ENCODE measurements at places on chromosomes 13 and 19. TPM values are rescaled to one million over a fixed set of nuclear protein-coding genes. Genes with fewer than 3 reads are reported as not detected.

GRCh38 chr13:28273919-28274318 lies 135.6 kb downstream of the PAN3 start:
- H3K4me1 ChIP-seq = no peaks in the 10 kb centered on the region
- H3K4me3 ChIP-seq = no peak overlapping the region
- H3K27ac ChIP-seq = no peak overlapping the region
- DNase-seq = no peak
- H3K27me3 ChIP-seq = no peaks in the 10 kb centered on the region

POGLUT2 gene
- 31.3 TPM for total RNA-seq

LGALS14 gene
- total RNA-seq = not detected

DMKN gene
- total RNA-seq = not detected

CYP4F12 gene
- total RNA-seq = not detected

GRCh38 chr13:46149272-46150133 lies 32.5 kb downstream of the LCP1 start:
- no peaks in the 10 kb centered on the region for H3K4me1 ChIP-seq
- no peak overlapping the region for H3K4me3 ChIP-seq
- H3K27ac ChIP-seq = no peak overlapping the region
- no peaks in the 10 kb centered on the region for H3K36me3 ChIP-seq

DNA sequence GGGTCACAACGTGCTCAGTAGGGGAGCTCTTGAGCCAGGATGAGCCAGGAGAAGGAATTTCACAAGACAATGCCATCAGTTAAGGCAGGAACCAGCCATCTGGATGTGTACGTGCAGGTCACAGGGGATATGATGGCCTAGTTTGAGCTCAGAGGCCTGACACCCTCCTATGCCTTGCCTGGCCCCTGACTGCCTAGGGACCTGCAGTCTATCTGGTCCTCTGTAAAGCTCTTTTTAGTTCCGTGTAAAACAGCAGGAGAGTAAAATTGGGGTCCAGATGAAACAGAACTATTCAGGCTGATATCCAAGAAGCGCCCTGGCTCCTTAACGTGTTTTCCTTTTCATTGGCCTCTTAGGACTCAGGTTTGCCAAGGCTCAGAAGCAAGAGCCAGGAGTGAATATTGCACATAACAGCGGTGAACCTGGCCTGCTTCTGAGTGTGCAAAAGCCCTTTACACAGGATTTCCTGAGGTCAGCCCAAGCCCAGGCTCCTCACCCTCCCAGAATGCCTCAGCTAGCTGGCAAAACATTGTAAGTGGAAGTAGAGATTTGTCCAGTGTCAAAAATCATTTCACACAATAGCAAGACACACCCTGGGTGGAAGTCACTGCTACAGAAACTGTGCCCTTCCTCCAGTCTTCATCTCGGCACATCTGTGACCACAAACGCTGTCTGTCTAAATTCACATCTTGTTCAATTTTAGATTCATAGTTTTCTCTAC lies 777.2 kb downstream of the UQCRFS1 start:
- H3K4me3 ChIP-seq = no peak overlapping the region
- no peaks in the 10 kb centered on the region for H3K4me1 ChIP-seq
- no peaks in the 10 kb centered on the region for H3K36me3 ChIP-seq
- no peak for DNase-seq
- 0 out of 2 replicates have a peak, but pooled peaks cover 1% of the 10 kb centered on the region for H3K27me3 ChIP-seq
- no peak overlapping the region for H3K27ac ChIP-seq

DNA sequence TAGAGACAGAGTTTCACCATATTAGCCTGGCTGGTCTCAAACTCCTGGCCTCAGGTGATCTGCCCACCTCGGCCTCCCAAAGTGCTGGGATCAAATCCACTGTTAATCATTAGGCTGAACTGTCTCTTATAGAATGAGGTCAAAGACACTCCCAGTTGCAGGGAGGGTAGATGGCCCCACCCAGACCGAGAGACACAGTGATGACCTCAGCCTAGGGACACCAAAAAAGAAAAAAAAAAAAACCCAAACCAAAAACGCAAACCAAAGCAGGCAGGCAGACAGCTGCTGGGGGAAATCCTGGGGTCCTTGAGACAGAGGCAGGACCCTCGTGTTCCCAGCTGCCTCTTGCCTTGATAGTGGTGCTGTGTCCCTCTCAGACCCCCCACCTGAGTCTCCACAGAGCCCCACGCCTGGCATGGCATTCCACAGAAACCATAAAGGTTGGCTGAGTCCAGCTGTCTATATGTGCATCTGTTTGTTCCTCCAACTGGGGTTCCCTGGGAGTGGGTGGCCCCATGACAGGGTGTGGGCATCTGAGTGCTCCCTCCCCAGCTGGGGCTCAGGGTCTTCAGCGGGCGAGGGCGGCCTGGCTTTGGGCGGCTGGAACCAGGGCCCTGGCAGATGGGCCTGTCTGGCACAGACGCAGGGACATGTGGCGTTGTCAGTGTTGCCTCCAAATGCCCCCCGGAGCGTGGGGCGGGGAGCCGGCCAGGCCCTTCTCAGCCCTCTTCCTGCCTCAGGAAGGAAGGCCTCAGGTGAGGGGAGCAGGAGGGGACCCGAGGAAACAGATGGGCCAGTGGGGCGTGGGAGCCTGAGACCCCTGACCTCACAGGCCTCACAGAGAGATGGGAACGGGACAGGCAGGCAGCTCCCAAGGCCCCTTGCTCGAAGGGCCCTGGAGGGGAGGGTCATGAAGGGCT lies 5.2 kb downstream of the DAND5 start:
- peak overlapping the region; percentile 7 for H3K4me3 ChIP-seq
- H3K27me3 ChIP-seq = no peaks in the 10 kb centered on the region
- peak overlapping the region; percentile 44 for H3K27ac ChIP-seq
- no peaks in the 10 kb centered on the region for H3K36me3 ChIP-seq
- H3K4me1 ChIP-seq = peaks cover 9% of the 10 kb centered on the region

- no peaks in the 10 kb centered on the region for H3K4me1 ChIP-seq
- peak; percentile 21 for DNase-seq
- no peaks in the 10 kb centered on the region for H3K36me3 ChIP-seq
- no peak overlapping the region for H3K27ac ChIP-seq
Measured at GRCh38 chr13:22278336-22278929, 607.6 kb downstream of the FGF9 start.

MBD3L3 gene
- total RNA-seq = not detected

DNA sequence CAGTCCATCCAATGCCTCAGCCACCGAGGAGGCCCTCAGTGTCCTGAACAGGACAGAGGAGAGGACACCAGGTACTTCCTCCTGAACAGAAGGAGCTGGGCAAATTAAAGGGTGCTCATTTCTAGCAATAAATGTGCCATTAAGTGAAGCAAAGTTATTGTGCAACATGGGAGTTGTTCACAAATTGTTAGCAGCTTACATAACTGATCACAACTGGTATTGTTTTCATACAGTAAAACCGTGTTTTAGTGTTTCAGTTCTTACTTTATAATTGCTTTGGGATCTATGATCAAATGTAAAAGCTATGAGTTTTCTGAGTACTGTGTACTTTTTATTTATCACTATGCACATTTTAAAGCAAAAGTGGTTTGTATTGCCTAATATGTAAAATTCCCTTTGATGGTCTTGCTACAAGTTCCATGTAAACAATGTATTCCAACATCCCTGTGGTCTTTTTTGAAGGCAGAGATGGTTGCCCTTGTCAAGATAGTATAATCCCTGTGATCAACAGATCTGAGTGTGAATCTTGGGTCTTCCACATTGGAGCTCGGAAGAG lies 263.1 kb downstream of the FGF14 start:
- no peaks in the 10 kb centered on the region for H3K36me3 ChIP-seq
- no peak overlapping the region for H3K4me3 ChIP-seq
- no peak overlapping the region for H3K27ac ChIP-seq
- no peak for DNase-seq
- H3K4me1 ChIP-seq = no peaks in the 10 kb centered on the region

TMEM147 gene
- total RNA-seq = 110 TPM

GRCh38 chr13:113732176-113732960 lies 26.7 kb upstream of the TMEM255B start:
- H3K27me3 ChIP-seq = no peaks in the 10 kb centered on the region
- H3K4me1 ChIP-seq = no peaks in the 10 kb centered on the region
- H3K4me3 ChIP-seq = no peak overlapping the region
- DNase-seq = no peak
- no peaks in the 10 kb centered on the region for H3K36me3 ChIP-seq

TMEM221 gene
- not detected for total RNA-seq

THSD8 gene
- not detected for total RNA-seq

KCNN4 gene
- 0.63 TPM for total RNA-seq

DNA sequence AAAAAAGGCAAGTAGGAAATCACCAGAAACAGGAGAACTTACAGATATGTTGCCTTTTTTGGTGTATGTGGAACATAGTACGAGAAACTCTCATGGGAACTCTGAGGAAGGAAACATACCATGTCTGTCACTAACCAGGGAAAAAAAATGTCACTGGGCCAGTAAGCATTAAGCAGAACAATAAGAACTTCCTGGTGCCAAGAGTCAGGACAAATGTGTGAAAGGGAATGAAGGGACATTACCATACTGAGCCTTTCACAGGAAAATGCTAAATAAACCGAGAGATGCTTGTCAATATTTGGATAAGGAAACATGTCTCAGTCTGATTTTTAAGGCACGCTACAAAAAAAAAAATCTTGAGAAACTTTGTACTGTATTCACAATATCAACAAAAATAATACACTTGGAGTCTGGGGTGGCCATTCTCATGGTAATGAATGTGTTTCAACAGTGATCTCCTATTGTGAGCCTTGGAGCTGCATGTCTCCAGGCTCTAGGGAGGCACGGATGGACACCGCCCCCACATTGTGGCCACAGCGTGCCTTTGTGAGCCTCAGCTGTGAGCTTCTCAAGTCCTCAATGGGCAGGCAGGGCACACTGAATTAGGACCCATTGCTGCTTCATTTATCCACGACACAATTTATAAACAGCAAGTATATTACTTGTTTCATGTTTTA lies 113.0 kb upstream of the ARGLU1 start:
- peaks cover 3% of the 10 kb centered on the region for H3K4me1 ChIP-seq
- H3K27me3 ChIP-seq = no peaks in the 10 kb centered on the region
- no peak overlapping the region for H3K4me3 ChIP-seq
- no peak for DNase-seq

F7 gene
- not detected for total RNA-seq

GRCh38 chr19:18321734-18322102 lies 1.2 kb downstream of the LSM4 start:
- DNase-seq = no peak
- no peaks in the 10 kb centered on the region for H3K27me3 ChIP-seq
- peaks cover 18% of the 10 kb centered on the region for H3K4me1 ChIP-seq
- H3K4me3 ChIP-seq = peak overlapping the region; percentile 85

DNA sequence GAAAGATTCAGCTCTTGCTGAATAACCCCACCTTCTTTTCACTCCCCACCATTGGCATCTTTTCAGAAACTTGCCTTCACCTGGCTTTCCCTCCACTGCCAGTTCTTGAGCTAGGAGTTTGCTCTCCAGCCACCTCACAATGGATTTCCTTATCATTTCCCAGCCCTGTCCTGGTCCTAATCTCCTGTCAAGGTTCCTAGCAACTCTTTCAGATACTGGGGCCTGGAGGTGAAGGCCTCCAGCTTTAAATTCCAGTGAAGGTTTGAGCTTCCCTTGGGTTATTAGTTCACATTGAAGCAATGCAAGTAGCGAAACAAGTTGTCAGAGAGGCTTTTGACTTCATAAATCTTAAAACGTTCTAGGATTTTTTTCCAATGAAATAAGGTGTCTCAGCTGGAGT lies 320.8 kb upstream of the MAB21L1 start:
- no peak overlapping the region for H3K27ac ChIP-seq
- no peaks in the 10 kb centered on the region for H3K36me3 ChIP-seq
- H3K4me3 ChIP-seq = no peak overlapping the region
- DNase-seq = no peak
- no peaks in the 10 kb centered on the region for H3K27me3 ChIP-seq
- H3K4me1 ChIP-seq = no peaks in the 10 kb centered on the region

GRCh38 chr19:2487842-2488241 lies 11.9 kb downstream of the GADD45B start:
- no peaks in the 10 kb centered on the region for H3K27me3 ChIP-seq
- peaks cover 12% of the 10 kb centered on the region for H3K4me1 ChIP-seq
- H3K36me3 ChIP-seq = no peaks in the 10 kb centered on the region
- no peak for DNase-seq
- no peak overlapping the region for H3K4me3 ChIP-seq

- DNase-seq = no peak
- no peaks in the 10 kb centered on the region for H3K36me3 ChIP-seq
- no peak overlapping the region for H3K4me3 ChIP-seq
- H3K27me3 ChIP-seq = no peaks in the 10 kb centered on the region
- H3K27ac ChIP-seq = no peak overlapping the region
Measured at GRCh38 chr13:36096461-36097416, 34.4 kb downstream of the DCLK1 start.

SERP2 gene
- total RNA-seq = not detected

GRCh38 chr13:44739120-44739519 lies 163.0 kb upstream of the TSC22D1 start:
- no peaks in the 10 kb centered on the region for H3K36me3 ChIP-seq
- no peaks in the 10 kb centered on the region for H3K27me3 ChIP-seq
- DNase-seq = no peak

DNA sequence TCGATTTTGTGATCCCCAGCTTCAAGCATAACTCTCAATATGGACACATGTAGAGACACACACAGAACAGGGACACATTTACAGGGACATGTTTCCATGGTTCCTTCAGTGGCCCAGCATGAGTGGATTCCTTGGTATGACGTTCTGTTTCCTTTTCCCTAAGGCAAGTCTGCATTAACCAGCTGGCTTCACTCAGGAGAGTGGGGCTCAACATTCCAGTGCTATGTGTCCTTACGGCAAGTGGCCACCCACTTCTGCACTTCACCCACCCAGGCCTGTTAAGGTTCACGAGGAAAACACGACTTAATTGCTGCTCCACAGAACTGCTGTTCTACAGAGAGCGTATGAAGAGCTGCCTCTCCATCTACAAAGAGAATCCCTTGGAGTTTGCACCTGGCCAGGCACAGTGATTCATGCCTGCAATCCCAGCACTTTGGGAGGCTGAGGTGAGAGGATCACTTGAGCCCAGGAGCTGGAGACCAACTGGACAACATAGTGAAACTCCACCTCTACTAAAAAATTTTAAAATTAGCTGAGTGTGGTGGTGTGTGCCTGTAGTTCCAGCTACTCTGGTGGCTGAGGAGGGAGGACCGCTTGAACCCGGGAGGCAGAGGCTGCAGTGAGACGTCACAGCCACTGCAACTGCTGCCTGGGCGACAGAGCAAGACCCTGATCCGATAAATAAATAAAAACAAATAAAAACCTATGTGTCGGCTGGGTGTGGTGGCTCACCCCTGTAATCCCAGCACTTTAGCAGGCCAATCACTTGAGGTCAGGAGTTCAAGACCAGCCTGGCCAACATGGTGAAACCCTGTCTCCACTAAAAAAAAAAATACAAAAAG lies 32.5 kb downstream of the BRD4 start:
- peaks cover 2% of the 10 kb centered on the region for H3K36me3 ChIP-seq
- DNase-seq = no peak
- peaks cover 29% of the 10 kb centered on the region for H3K4me1 ChIP-seq
- no peak overlapping the region for H3K4me3 ChIP-seq
- H3K27me3 ChIP-seq = no peaks in the 10 kb centered on the region
- no peak overlapping the region for H3K27ac ChIP-seq

DNA sequence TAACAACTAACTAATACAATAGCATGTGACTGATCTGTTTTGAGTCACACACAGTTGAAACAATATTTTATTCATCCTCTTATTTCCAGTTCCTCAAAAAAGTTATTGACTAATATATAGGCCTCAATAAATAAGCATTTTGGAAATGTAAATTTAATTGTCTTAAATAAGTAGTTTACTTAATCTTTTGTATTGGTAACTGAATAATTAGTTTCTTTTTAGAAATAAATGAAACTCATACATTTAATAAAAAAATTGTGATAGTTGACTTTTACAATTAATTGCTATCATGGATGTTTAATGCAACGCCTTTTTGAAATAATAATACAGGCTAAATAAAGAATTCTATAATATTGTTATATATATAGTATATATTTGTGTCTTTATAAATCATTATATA lies 500.8 kb upstream of the PCDH20 start:
- DNase-seq = no peak
- no peaks in the 10 kb centered on the region for H3K36me3 ChIP-seq
- no peak overlapping the region for H3K27ac ChIP-seq
- H3K4me3 ChIP-seq = no peak overlapping the region
- H3K4me1 ChIP-seq = no peaks in the 10 kb centered on the region
